ENCODE measurements at places on chromosomes 3 and 15. TPM values are rescaled to one million over a fixed set of nuclear protein-coding genes. Genes with fewer than 3 reads are reported as not detected.

The ITGA11 gene
- 0.03 TPM for total RNA-seq

The PLCB2 gene
- total RNA-seq, result 8.5 TPM

The EFHB gene
- 1.0 TPM for total RNA-seq

The ATOSA gene
- 14.0 TPM for total RNA-seq

The AEN gene
- 220 TPM for total RNA-seq

The TMIE gene
- total RNA-seq, result 0.16 TPM

The ITIH3 gene
- total RNA-seq, result 0.31 TPM

The ZNF445 gene
- total RNA-seq, result 16.5 TPM

The LRRC2 gene
- 7.1 TPM for total RNA-seq

The TRAIP gene
- 13.4 TPM for total RNA-seq

The TMC3 gene
- not detected for total RNA-seq

The CDCP1 gene
- 17.4 TPM for total RNA-seq

The CALML4 gene
- 15.8 TPM for total RNA-seq
